ENCODE measurements at places on chromosomes 4 and X. TPM values are rescaled to one million over a fixed set of nuclear protein-coding genes. Genes with fewer than 3 reads are reported as not detected.
A peak's percentile ranks its signal among the peaks of the same experiment; 100 is the strongest.

- no peak for DNase-seq
Measured at GRCh38 chr4:123114084-123114914, 191.9 kb upstream of the NUDT6 start.

DNA sequence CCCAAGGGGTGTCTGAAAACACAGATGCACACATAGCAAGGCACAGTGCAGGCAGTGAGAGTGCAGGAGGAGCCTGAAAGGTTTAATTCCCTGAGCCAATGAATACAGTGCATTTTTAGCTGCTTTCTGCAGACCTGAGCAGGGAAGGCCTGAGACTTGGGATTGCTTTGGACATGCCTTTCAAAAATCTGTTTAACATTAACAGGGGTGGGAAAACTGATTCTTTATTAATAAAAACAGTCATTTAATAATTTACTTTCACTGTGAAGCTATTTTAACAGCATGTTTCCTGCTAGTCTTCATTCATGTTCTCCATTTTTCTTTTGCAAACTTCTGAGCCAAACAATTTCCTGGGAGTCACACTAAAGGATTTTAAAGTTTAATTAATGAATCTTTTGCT is 488.1 kb downstream of the SMARCA1 start:
- DNase-seq = no peak

DNA sequence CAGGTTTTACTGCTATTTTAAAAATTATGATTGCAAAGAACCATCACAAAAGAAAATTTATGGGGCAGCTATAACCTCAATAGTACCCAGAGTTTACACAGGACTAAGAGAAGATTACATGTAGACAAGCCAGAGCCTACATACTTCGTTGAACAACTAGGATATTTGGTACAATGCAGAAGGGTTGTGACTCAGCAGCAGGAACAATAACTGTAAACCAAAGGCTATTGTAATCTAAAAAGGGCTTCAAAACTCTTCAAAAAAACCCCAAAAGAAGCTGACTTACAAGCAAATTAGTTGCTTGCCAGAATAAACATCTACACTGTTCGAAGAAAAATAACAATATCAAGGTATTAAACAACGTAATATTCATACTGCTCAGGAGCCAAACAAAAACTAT is 618.0 kb downstream of the STPG2 start:
- no peak for DNase-seq

GRCh38 chrX:30653415-30654131 is at the start of gene GK:
GK (plus strand) TSS chrX:30653423; CDS start chrX:30653538, 115 bp downstream.
- DNase-seq = no peak

Gene NXF3
- not detected for total RNA-seq

DNA sequence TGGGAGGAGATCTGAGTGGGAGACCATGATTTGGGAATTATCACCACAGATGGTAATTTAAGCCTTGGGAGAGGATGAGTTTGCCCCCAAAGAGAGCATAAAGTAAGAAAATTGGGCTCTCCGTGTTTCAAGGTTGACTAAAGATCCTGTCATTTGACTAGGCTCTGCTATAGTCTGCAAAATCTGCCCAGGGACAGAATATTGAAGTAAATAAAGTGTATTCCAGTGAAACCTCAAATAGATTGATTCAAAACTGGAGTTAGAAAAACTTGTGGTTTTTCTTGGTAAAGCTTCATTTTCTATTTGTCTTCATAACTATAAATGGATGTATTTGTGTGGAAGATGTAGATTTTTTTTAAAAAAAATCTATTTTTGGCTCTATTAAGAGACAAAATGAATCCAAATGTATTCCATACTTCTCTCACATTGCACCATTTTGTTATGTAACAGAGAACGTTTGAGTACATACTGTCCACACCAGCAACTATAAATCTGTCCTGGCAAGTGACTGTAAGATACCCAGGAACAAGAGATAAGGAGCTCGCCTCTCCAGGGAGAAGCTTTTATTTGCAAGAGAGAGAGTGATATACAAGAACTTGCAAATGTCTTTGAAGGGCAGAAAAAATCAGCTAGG is 170.2 kb downstream of the CBR4 start:
- DNase-seq = no peak

Gene POLN
- 1.6 TPM for total RNA-seq

DNA sequence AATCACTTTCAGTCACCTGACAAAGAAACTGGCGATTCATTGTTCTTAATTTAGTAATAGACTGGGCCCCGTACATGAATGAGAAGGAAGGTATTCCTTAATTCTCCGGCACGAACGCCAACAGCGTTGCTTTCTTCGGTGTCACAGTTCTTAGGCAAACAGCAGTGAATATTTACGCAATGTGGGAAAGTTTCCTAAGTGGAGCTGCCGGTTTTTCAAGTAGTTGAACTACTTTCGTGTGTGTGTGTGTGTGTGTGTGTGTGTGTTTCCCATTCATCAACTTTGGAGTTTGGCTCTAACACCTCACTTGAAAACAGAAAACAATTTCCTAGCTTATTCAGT is 651 bp downstream of the NXT2 start:
- peak; percentile 90 for DNase-seq

GRCh38 chr4:55075823-55076716 is 49.3 kb downstream of the KDR start:
- no peak for DNase-seq

DNA sequence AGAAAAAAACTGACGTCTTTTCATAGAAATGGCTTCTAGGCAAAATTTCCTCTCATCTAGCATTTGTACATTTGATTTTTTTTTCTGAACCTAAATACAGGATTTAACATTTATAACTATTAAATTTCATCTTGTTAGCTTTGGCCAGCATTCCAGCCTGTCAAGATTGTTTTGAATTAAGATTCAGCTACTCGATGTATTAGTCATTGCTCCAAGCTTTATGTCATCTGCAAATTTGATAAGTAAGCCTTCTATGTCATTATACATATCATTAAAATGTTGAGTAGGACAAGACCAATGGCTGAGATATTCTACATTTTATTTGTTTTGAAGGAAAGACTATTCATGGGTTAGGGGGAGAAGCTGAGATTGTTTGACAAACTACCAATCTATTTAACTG is 46.7 kb downstream of the DDX53 start:
- no peak for DNase-seq

Gene SHROOM2
- total RNA-seq = 2.4 TPM

Gene NLGN4X
- total RNA-seq = 0.13 TPM

- peak; percentile 59 for DNase-seq
Measured at GRCh38 chrX:121570072-121570841, 522.8 kb downstream of the GLUD2 start.

DNA sequence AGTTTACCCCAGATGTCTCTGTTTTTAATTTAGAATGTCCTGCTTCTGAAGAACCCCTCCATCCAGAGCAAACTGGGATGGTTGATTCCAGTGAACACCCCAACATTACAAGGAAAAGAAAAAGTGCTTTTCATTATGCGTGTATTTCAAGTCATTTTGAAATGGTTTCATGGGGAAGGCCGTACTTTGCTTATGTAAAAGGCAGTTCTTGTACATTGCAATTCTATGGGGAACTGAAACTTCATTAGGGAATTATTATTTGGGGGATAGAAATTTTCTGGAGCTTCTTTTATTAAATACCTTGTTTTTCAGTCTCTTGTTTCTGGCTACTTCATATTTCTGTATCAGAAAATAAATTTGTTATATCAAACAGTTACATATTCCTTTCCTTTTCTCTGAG is 96.9 kb upstream of the ZNF518B start:
- DNase-seq = no peak

DNA sequence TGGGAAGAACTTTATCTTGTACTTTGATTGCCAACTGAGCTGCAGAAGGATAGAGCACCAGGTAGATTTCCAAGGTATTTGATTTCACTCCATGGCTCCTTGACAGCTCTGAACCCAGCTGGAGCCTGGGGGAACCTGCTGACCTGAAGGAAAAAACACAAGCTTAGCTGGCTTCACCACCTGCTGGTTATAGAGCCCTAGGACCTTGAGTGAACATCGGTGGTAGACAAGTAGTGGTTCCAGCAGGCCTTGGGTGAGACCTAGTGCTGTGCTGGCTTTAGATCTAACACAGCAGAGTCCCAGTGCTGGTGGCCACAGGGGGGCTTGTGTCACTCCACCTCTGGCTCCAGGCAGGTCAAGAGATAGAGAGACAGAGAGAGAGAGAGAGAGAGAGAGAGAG is 1102.6 kb downstream of the ADGRL3 start:
- DNase-seq = no peak

Gene KLB
- total RNA-seq = under 0.01 TPM

Gene GPRIN3
- not detected for total RNA-seq

Gene NUDT6
- 2.7 TPM for total RNA-seq

DNA sequence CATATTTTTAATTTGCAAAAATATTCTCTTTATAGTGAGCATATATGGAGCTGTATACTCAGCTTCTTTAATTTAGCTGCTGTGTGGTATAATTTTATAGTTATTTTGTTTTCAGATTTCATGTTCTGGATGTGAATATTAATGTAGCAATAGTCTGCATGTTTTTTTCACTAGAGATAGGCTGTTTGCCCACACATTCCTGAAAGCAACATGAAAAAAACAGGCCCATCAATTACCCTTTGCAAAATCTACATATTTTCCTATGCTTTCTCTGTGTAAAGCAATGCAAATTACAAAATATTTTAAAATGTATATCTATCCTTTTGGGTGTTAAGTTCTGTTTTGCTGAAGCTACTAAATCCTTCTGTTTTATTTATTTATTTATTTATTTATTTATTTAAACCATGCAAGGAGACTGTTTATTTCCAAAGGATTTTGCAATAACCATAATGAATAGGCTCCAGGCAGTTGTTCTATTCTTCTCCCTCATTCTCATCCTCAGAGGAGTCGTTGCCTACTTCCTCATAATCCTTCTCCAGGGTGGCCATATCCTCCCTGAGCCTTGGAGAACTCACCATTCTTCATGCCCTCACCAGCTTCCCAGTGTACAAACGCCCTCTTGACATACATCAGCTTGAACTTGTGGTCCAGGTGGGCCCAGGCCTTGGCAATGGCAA is 277.1 kb downstream of the ANKRD50 start:
- DNase-seq = no peak

DNA sequence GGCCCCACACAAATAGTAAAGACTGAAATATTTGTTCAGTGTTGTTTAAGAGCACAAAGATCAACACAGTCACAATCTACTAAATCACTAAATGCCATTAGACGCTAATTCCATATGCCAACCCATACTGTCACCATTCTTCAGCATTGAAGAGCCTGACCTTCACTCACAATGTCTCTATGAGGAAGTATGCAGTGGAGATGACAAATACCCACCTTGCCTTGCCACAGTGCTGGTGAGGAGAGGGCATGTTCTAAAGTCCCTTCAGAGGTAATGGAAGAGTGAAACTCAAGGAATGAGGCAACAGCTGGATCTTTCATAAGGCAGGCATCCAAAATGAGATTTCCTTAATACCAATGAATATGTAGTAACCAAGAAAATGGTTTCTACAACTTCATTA is 50.4 kb downstream of the FRMD7 start:
- DNase-seq = no peak

- no peak for DNase-seq
Measured at GRCh38 chrX:1894740-1895139, 279.9 kb downstream of the ASMT start.

Gene REPS2
- 0.38 TPM for total RNA-seq

DNA sequence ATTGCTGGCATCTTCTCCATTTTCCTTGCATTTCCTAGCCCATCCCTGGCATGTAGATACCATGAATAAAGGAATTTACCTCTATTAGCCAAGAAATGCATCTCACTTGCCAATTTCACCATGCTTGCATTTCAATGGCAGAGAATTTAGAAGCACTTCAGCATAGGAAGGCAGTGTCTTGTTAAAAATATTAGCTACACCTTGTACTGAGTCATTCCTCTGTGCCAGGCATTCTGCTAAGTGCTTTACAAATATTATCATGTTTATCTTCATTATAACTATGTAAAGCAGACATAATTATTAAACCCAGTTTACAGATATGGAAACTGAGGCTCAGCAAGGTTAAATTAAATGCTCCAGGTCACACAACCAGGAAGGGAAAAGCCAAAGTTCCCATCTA is 138.2 kb downstream of the NPNT start:
- no peak for DNase-seq

DNA sequence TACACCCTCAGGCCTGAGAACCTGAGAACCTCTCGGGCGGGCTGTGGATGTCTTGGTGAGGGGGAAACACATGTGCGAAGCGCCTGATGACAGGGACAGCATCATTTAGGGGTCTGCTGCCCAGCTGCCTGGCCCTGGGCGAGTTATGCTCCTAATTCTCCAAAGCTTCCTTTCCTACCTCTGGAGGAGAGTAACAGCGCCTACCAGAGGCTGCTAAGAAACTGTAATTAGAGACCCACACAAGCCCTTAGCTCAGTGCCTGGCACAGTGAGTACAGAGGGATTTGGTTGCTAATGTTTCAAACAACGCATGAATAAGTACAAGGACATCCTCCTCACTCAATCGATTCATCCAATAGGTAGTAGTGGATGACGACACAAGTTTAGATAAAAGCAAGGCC is 40.4 kb downstream of the BCOR start:
- no peak for DNase-seq

GRCh38 chr4:189206953-189207352 is 733.7 kb upstream of the FRG1 start:
- DNase-seq = no peak

Gene BST1
- total RNA-seq = 0.64 TPM

DNA sequence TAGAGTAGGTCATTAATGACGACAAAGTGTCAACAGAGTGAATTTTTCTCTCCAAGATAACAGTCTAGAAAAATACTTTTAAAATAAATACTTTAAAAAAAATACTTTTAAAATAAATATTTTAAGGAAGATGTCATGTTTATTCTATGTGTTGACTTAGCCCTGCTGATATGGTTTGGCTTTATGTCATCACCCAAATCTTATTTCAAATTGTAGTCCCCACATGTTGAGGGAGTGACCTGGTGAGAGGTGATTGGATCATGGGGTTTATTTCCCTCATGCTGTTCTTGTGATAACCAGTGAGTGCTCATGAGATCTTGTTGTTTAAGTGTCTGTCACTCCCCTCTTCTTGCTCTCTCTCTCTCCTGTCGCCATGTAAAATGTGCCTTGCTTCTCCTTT is 754.9 kb upstream of the SLIT2 start:
- DNase-seq = no peak

DNA sequence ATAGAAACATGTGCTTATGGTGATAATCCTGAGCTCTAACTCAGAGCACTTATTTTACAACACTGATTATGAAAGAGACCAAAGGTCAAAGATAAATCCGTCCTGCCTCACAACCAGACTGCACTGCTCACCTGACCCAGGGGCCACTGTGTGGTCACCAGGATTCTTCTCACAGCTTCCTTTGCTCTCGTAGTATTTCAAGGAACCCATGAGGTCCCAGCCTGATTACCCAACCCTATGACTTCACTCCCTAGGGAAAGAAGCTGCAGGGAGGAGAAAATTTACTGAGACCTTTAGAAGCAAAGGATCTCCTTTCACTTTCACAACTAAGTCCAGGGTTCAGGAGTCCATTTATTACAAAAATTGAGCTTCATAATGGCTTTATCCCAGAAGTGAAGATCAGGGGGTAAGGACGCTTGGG is 9.6 kb downstream of the SLC25A5 start:
- DNase-seq = peak; percentile 54

GRCh38 chr4:114265342-114265741 is 285.9 kb upstream of the ARSJ start:
- no peak for DNase-seq

GRCh38 chrX:136797787-136798186 is 17.1 kb upstream of the ARHGEF6 start:
- DNase-seq = no peak
